ENCODE measurements at places on chromosomes 3 and 15. TPM values are rescaled to one million over a fixed set of nuclear protein-coding genes. Genes with fewer than 3 reads are reported as not detected.

Gene PPP1R14D
- 0.51 TPM for total RNA-seq

DNA sequence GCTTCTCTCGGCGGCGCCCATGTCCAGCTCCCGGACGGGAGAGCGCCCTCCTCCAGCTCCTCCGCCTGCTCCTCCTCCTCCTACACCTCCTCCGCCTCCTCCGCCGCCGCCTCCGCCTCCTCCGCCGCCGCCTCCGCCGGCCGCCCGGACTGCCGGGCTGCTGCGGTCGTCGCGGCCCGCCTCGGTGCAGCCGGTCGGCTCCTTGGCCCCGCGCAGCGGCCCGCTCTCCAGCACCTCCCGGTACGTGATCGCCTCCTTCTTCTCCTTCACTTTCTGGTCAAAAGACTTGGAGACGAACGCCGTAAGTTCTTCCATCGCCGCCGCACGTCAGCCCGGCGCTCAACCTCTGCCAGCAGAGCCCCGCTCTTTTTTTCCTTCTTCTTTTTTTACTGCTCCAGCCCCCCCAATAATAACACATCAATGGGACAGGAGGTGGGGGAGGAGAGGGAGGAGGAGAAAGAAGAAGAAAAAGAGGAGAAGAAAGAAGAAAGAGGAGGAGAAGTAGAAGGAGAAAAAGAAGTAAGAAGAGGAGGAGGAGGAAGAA is 438 bp downstream of the SHOX2 start:
- H3K4me3 ChIP-seq, result peak overlapping the region; percentile 46
- H3K4me1 ChIP-seq, result peaks cover 9% of the 10 kb centered on the region
- peaks cover 83% of the 10 kb centered on the region for H3K27me3 ChIP-seq
- no peak for DNase-seq
- H3K36me3 ChIP-seq, result no peaks in the 10 kb centered on the region
- H3K27ac ChIP-seq, result peak overlapping the region; percentile 51

- no peaks in the 10 kb centered on the region for H3K4me1 ChIP-seq
- H3K4me3 ChIP-seq, result no peak overlapping the region
- no peak overlapping the region for H3K27ac ChIP-seq
- no peak for DNase-seq
Observed at GRCh38 chr15:73782344-73782959, 29.3 kb upstream of the INSYN1 start.

DNA sequence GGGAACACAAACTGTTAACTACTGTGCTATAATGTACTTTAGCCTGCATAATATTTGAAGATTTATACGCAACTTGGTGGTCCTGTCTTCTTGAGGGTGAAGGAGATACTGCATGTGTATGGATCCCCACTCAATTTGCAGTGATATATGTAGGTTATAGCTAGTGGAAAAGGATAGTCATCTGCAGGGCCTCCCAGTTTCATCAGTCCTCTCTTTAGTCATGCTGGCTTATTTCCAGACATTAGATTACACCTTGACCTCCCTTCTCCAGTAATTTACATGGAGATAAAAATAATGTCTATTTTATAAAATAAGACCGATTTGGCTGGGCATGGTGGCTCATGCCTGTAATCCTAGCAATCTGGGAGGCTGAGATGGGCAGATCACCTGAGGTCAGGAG is 3.7 kb downstream of the NR1D2 start:
- no peak overlapping the region for H3K4me3 ChIP-seq
- peaks cover 84% of the 10 kb centered on the region for H3K4me1 ChIP-seq
- H3K27me3 ChIP-seq, result no peaks in the 10 kb centered on the region

Gene APBA2
- total RNA-seq, result 0.31 TPM

Gene INO80
- total RNA-seq, result 33.0 TPM

Data from gastrocnemius medialis (tissue), 4 donors.